ENCODE measurements at places on chromosomes 2 and 18. TPM values are rescaled to one million over a fixed set of nuclear protein-coding genes. Genes with fewer than 3 reads are reported as not detected.

GRCh38 chr2:166573391-166573790 is 79.3 kb upstream of the SCN7A start:
- H3K36me3 ChIP-seq = no peaks in the 10 kb centered on the region
- no peak overlapping the region for H3K27ac ChIP-seq
- no peaks in the 10 kb centered on the region for H3K4me1 ChIP-seq
- no peaks in the 10 kb centered on the region for H3K27me3 ChIP-seq
- no peak overlapping the region for H3K4me3 ChIP-seq
- DNase-seq = no peak

DNA sequence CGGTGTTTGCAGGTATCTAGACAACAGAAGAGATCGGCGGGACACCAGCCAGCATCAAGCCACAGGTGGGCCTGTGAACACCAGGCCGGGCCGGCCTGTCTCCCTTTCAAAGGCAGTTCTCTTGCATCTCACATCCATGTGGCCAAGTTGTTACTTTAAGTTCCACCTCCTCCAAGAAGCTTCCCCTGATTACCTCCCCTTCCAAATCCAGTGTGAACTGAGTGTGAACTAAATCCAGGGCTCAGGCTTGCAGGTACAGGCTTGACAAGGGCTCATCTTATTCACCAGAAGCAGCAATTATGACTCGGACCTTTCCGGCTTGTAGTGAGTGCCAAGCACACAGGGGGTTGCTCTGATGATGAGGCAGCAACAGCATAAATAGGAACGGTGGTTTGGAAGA is 3.9 kb downstream of the CRACDL start:
- H3K27ac ChIP-seq = no peak overlapping the region
- no peak overlapping the region for H3K4me3 ChIP-seq
- peaks cover 39% of the 10 kb centered on the region for H3K27me3 ChIP-seq
- peaks cover 7% of the 10 kb centered on the region for H3K4me1 ChIP-seq
- DNase-seq = no peak

Gene DSG1
- total RNA-seq = 0.70 TPM

Gene ACAA2
- 174 TPM for total RNA-seq

DNA sequence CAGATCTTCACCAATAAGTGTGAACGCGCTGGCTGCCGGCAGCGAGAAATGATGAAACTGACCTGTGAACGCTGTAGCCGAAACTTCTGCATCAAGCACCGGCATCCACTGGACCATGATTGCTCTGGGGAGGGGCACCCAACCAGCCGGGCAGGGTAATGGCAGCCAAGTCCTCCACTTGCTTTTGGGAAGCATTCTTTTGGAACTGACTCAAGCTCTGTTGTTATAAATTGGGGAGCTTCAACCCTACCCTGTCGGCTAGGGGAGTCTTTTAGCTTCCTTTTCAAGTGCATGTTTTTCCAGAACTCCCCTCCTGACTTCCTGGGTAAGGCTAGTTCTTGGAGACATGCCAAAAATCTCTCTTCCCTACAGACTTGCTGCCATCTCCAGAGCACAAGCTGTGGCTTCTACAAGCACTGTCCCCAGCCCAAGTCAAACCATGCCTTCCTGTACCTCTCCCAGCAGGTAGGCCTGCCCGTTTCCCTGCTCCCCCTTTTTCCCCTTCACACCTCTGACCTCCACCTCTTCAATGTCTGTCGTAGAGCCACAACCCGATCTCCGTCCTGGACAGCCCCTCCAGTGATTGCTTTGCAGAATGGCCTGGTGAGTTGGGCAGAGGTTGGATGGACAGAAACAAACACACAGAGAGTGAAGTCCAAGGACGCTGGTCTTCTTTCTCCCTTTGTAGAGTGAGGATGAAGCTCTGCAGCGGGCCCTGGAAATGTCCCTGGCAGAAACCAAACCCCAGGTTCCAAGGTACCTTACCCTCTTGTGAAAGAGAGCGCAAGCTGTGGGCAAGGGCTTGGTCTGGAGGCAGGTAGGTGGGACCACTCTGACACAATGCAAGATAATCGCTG is 1.5 kb downstream of the ZFAND2B start:
- peaks cover 20% of the 10 kb centered on the region for H3K4me1 ChIP-seq
- no peaks in the 10 kb centered on the region for H3K36me3 ChIP-seq
- peak overlapping the region; percentile 98 for H3K27ac ChIP-seq
- H3K27me3 ChIP-seq = no peaks in the 10 kb centered on the region
- H3K4me3 ChIP-seq = no peak overlapping the region

DNA sequence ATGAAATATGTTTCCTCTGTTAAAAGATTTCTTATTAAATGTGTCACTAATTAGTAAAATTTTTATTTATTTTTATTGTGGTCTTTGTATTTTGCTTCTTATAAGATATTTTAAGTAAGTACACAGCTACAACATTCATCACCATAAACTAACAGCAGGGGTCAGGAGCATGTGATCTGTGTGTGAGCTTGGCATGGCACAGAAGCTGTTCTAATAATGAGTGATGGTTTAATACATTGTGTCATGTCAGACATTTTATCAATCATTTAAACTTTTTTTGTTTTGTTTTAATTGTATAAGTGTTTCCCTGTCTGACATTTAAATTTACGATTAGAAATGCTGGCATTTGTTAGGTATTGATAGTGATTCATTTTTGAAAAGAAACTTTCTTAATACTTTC is 585.4 kb downstream of the DSC3 start:
- H3K4me3 ChIP-seq = no peak overlapping the region
- H3K36me3 ChIP-seq = no peaks in the 10 kb centered on the region
- H3K4me1 ChIP-seq = no peaks in the 10 kb centered on the region
- H3K27ac ChIP-seq = no peak overlapping the region
- no peak for DNase-seq

Gene TMEM37
- total RNA-seq = 52.6 TPM

Gene PKDCC
- 339 TPM for total RNA-seq

Gene SLC16A14
- total RNA-seq = 1.8 TPM

Gene L3MBTL4
- 7.6 TPM for total RNA-seq

GRCh38 chr2:25373269-25373981 is 31.7 kb upstream of the DNMT3A start:
- DNase-seq = no peak
- H3K4me3 ChIP-seq = no peak overlapping the region
- no peaks in the 10 kb centered on the region for H3K36me3 ChIP-seq
- peaks cover 29% of the 10 kb centered on the region for H3K4me1 ChIP-seq

Gene CYBRD1
- total RNA-seq = 66.1 TPM

DNA sequence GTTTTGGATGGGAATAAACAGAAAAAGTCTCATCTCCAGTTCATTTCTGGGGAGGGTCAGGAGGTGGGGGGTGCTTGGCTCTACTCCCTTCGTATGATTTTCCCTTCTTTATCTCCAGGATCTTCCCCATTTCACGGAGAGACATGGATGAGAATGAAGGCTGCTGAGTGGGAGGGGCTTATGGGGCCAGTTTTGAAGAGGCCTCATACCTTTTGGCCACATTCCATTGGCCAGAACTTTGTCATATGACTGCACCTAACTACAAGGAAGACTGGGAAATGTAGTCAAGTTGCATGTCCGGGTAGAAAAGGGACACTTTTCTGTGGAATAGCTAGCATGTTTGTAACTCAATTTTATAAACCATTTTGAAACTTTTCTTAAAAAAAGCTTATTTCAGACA is 117.6 kb downstream of the NEDD4L start:
- H3K27ac ChIP-seq = peak overlapping the region; percentile 76
- H3K27me3 ChIP-seq = no peaks in the 10 kb centered on the region
- H3K4me1 ChIP-seq = peaks cover 14% of the 10 kb centered on the region

Gene REG1B
- not detected for total RNA-seq

Gene AGAP1
- total RNA-seq = 20.0 TPM

- H3K36me3 ChIP-seq = no peaks in the 10 kb centered on the region
- no peak overlapping the region for H3K27ac ChIP-seq
- H3K4me3 ChIP-seq = no peak overlapping the region
- H3K4me1 ChIP-seq = no peaks in the 10 kb centered on the region
- no peaks in the 10 kb centered on the region for H3K27me3 ChIP-seq
Measured at GRCh38 chr18:42157878-42158277, 202.8 kb downstream of the PIK3C3 start.

DNA sequence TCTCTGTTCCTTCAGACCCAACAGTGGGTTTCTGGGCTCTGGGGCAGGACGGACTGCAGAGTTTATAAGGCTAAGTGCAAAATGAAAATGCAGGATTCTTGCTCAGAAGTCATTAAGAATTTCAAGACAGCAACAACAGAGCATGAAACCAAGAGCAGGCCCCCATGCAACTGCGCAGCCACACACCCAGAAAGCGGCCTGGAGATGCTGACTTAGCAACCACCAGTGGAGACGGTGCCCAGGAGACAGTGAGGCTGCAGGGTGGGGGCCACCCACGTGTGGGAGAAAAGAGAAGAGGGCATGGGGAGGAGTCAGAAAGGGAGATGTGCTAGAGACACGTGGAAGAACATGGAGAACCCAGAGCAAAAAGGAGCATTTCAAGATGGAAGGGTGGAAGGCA is 66.5 kb downstream of the GALNT14 start:
- H3K4me3 ChIP-seq = no peak overlapping the region
- no peak overlapping the region for H3K27ac ChIP-seq
- no peaks in the 10 kb centered on the region for H3K27me3 ChIP-seq
- no peaks in the 10 kb centered on the region for H3K36me3 ChIP-seq

Gene SLC23A3
- total RNA-seq = 1.4 TPM

GRCh38 chr2:178205853-178206521 is 11.7 kb downstream of the OSBPL6 start:
- no peak overlapping the region for H3K4me3 ChIP-seq
- no peaks in the 10 kb centered on the region for H3K4me1 ChIP-seq
- no peak overlapping the region for H3K27ac ChIP-seq
- no peaks in the 10 kb centered on the region for H3K27me3 ChIP-seq
- DNase-seq = no peak

Gene BOLL
- not detected for total RNA-seq

Gene ANKRD44
- 5.9 TPM for total RNA-seq

DNA sequence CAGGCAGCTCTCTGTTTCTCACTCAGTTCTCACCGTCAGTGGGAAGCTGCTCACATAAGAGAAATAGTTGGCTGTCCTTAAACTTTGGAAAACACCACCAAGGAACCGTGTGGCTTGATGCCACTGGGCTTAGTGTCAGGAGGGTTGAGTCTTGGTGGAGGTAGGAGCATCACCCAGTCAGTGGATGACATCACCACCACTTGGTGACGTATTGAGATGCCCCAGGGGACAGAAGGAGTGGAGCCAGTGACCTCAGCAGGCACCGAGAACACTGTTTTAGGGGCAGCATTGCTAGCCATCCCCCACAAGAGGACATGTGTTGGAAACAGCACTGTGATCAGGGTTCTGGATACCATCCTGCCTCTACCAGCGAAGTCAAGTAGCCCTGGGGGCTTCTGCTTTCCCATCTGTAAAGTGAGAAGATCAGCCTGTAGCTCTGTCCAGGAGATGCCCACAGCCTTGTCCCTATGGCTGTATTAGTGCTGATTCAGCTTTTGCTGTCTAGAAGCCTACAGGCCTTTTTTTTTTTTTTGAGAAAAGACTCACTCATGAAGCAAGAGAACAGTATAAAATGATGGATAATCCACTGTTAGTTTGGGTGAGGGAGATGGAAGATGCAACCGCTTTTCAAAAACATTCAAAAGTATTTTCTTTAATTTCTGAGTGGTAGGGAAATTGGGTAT is 66.2 kb downstream of the TSN start:
- H3K36me3 ChIP-seq = no peaks in the 10 kb centered on the region
- no peaks in the 10 kb centered on the region for H3K27me3 ChIP-seq
- no peak overlapping the region for H3K27ac ChIP-seq

GRCh38 chr2:162245781-162246180 is 2.5 kb upstream of the FAP start:
- peak overlapping the region; percentile 87 for H3K27ac ChIP-seq
- no peaks in the 10 kb centered on the region for H3K36me3 ChIP-seq
- H3K4me3 ChIP-seq = no peak overlapping the region
- H3K27me3 ChIP-seq = no peaks in the 10 kb centered on the region

Gene NTSR2
- total RNA-seq = not detected

Gene AMER3
- 1.00 TPM for total RNA-seq

- H3K27ac ChIP-seq = no peak overlapping the region
- H3K36me3 ChIP-seq = no peaks in the 10 kb centered on the region
- H3K4me3 ChIP-seq = no peak overlapping the region
- no peaks in the 10 kb centered on the region for H3K4me1 ChIP-seq
Measured at GRCh38 chr2:83196225-83196624, 1262.9 kb downstream of the SUCLG1 start.

Gene KIF1A
- total RNA-seq = 16.5 TPM

DNA sequence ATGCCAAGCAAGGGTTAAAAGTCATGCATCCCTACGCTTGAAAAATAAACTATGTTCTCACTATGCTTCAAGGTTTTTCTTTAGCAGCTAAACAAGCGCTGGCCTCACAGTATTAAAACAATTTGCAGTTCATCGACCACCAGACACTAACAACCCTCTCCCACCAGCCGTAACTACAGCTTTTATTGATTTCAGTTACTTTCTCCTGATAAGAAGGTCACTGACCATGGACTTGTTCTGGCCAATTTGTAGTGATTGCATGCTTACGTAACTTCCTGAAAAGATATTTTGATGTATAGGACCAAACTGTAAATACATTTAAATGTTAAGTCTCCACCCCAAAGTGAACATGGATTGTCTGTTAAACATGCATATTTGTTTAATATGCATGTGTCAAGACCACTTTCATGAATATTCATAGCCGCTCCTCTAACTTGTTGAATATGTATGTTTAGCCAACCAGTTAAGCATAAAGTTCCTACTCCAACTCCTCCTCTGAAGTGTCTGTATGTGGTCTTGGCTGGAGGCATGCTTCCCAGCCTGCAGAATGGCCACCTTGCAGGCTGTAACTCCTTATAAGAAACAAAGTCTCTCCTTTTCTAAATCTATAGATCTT is 1.7 kb upstream of the THOC1 start:
- H3K27me3 ChIP-seq = no peaks in the 10 kb centered on the region
- H3K4me3 ChIP-seq = no peak overlapping the region
- H3K36me3 ChIP-seq = no peaks in the 10 kb centered on the region
- no peak for DNase-seq

DNA sequence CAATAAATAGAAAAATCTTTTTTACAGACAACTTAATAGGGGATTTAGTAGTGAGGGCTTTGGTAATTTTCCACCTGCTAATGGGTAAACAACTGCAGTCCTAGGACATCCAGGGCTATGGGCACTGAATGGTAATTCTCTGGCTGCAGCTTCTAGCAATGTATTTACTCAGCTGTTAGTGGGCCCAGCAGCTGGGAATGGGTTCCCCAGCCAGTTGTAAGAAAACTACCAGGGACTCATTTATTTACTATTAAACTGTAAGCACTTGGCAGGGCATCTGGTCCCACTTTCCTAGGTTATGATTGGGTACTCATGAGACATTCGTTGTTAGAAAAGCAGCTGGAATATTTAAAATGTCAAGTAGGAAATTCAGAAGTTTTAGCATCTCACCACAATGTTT is 363.8 kb upstream of the TRIB2 start:
- H3K36me3 ChIP-seq = no peaks in the 10 kb centered on the region
- no peak overlapping the region for H3K27ac ChIP-seq
- peak; percentile 13 for DNase-seq
- H3K4me1 ChIP-seq = no peaks in the 10 kb centered on the region
- H3K4me3 ChIP-seq = no peak overlapping the region

GRCh38 chr2:111239107-111239506 is 118.4 kb downstream of the BCL2L11 start:
- H3K27ac ChIP-seq = no peak overlapping the region
- no peaks in the 10 kb centered on the region for H3K27me3 ChIP-seq
- no peak overlapping the region for H3K4me3 ChIP-seq
- H3K4me1 ChIP-seq = no peaks in the 10 kb centered on the region
